ENCODE measurements at places on chromosomes 7 and 10. TPM values are rescaled to one million over a fixed set of nuclear protein-coding genes. Genes with fewer than 3 reads are reported as not detected.

The ZNF365 gene
- 2.3 TPM for total RNA-seq

The AGAP4 gene
- 29.7 TPM for total RNA-seq

The NRBF2 gene
- total RNA-seq: 17.4 TPM

The AKR1C4 gene
- not detected for total RNA-seq

The ABCC2 gene
- total RNA-seq: 4.0 TPM

The NEBL gene
- total RNA-seq: 0.51 TPM

DNA sequence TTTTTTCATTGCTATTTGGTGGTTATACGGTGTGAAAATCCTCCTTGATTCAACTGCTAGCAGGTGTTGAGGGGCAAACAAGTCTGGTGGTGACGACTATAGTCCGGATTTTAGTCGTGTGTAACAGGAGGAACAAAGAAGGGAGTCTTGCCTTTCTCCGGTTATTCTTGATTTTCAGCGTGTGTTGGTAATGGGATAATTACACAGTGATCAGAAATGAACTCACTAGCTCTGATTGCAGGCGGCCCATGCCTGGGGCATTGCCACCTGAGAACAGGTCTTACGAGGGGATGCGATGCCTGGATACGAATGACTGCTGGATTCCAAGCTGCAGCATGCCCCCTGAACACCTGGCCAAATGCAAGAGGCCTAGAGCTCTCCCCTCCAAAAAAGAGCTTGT lies 72.8 kb downstream of the CAMK1D start:
- DNase-seq: no peak

- no peak for DNase-seq
Observed at GRCh38 chr10:99730026-99730425, 1.9 kb downstream of the COX15 start.

DNA sequence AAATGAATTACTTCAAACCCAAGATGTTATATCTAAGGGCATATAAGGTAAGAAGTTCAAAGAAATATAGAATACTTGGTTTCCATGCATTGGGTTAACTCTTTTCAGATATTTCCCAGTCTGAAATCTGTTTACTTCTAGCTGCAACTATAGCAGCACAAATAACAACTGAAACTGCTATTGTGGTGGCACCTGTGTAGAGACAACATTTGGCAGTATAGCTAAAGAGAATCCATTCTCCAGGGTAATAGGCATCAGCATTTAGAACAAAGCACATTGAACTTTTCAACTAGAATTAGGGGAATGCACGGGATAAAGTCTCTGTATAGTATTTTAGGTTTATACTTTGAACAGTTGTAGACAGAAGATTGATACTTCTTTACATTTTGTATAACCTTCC lies 19.7 kb upstream of the CALCR start:
- no peak for DNase-seq

DNA sequence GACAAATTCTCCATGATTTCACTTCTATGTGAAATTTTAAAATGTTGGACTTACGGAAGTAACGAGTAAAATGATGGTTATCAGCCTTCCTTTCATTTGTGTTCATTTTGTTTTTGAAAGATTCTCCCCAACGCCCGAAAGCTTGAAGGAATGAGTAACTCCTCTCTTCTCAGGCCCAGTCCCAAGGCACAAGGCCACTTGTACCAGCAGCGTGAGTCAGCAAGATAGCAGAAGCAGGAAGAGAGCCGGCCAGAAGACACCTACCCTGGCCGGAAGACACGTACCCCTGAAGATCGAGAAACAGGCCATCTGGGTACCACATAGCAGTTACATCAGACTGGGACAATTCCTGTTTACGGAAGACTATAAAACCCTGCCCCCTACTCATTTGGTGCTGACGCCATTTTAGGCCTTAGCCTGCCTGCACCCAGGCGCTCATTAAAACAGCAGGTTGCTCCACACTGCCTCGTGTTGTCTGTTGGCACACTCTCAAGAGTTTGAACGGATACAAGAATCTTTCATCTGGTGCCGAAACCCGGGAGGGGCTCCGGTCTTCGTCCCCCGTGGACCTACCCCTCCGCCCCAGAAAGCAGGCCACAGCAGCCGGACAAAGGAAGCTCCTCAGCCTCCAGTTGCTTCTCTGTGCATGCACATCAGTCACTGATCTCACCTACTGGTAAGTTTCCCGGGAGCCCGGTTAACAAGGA lies 60.4 kb downstream of the LRRC17 start:
- no peak for DNase-seq

Data from T-cell (primary cell).